ENCODE measurements at places on chromosomes 12 and 14.
A peak's percentile ranks its signal among the peaks of the same experiment; 100 is the strongest.

DNA sequence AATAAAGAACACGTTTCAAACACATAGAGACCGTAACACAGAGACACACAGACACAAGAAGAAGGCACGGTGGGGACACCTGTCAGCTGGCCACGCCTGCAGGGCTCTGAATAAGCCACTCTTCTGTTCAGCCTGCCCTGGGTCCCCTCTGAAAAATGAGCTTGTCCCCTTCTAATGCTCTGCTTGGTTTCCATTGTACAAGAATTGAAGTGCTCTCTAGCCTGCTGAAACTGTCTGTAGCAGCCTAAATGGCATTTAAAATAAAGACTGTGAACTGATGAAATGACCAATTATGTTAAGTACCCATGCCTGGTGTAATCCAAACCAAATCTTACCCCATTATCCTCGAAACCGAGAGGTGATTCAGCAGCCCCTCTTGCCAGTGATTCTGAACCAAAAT lies 139.8 kb downstream of the FOXN3 start:
- no peak for DNase-seq

- no peak for DNase-seq
Measured at GRCh38 chr12:115785548-115785947, 491.9 kb downstream of the MED13L start.

DNA sequence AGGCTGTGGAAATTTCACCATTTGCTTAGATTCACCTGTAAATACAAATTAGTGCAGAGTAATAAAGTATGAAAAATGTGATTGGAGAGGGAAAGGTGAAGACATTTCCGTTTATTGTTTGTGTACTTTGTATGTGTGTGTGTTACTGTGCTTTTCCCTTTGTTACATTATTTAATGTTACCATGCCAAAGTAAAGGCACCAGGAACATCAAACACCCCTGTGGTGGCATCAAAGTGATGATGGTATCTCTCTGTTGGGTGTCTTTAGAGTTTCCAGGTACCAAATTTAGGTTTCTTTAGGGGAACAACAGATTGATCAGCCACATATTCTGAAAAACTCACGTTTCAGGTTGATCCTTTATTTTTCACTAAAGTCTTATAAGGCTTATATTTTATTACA lies 189.0 kb upstream of the FBXO33 start:
- DNase-seq, result no peak

GRCh38 chr14:52318826-52319645 lies 4.9 kb downstream of the PTGER2 start:
- no peak for DNase-seq

- DNase-seq, result no peak
Measured at GRCh38 chr14:63788011-63788933, 60.4 kb upstream of the SGPP1 start.

DNA sequence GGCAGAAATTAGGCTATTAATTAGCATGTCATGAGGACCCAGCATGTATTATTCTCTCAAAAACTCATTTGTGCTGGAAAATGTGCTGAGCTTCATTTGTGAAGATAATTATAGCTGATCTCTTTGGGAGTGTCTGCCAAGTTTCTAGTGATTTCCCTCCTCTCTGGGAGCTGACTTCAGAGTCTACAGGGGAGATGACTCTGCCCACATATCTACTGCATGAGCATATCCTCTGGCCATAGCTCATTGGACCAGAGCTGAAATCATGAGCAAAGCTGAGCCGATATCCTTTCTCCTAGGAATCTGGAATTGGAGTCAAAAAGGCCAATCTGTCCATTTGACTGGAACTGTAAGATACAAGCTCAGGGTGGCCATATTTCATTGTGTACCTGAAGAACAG lies 5.9 kb downstream of the CCDC198 start:
- DNase-seq, result no peak

GRCh38 chr14:96422992-96423391 lies 31.1 kb downstream of the AK7 start:
- no peak for DNase-seq

DNA sequence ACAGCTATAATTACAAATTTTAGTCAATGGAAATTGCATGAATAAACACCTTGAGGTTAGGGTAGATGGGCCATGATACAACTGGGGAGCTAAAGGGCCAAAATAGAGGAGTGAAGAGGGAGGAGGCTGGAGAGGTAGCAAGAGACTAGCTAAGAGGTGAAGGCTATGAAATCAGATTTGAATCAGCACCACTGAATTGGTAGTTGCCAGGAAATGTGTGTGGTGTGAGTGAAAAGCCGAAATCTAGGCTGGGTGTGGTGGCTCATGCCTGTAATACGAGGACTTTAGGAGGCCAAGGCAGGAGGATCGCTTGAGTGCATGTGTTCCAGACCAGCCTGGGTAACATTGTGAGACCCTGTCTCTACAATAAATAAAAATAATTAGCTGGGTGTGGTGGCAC lies 22.7 kb downstream of the YY1 start:
- DNase-seq, result no peak

DNA sequence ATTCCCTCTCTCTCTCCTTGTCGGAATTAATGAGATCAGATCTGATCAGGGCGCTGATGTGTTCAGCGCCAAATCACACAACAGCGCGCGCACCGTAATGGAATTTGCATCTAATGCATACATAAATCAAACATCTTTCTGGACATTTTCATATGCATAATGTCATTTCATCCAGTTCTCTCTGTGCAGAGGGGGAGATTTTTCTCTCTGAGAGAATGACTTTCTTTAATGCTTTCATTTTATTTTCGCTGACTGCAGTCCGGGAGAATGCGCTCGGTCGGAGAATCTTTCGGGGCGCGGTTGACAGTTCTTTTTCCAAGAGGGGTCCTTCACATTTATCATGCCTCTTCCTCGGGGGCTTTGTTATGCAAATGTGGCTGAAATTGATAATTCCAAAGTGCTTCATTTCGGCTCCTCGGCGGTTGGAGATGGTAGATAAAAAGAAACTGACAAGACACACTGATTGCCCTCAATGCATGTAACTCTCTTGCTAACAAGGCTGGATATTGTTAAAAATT lies 615.9 kb downstream of the VRK1 start:
- no peak for DNase-seq

DNA sequence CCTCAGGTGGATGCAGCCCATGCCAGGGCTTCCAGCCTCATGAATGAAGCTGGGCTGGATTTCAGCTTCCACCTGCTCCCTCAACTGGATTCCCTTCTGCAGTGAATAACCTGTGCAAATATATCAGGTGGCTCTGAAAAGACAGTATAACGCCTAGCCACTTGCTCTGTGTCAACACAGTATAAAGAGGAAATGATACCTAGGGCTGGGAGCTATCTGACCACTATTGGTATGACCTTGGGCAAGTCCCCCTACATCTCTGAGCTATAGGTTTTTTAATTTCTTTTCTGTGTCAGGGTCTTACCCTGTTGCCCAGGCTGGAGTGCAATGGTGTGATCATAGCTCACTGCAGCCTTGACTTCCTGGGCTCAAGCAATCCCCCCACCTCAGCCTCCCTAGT lies 19.8 kb downstream of the ISM2 start:
- DNase-seq, result no peak

GRCh38 chr12:110928700-110929099 lies 8.3 kb upstream of the MYL2 start:
- DNase-seq, result no peak

GRCh38 chr14:53055003-53055402 lies 98.1 kb downstream of the DDHD1 start:
- DNase-seq, result no peak

DNA sequence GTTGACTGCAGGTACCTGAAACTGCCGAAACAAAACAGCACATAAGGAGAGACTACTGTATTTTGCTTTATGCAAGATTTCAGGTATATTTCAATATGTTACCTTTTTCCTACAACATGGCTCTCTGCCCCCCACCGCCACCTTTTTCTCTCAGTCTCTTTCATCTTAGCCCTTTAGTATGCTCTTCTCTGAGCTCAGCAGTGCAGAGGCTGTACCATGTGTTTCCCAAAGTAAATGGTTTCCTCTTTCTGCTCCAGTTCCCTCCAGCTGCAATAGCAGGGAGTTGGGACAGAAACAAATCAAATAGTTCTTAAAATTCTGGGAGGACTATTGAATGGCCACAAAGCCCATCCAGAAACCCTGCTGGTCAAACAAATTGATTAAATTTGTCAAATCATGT lies 4.3 kb downstream of the AMN1 start:
- no peak for DNase-seq

- no peak for DNase-seq
Measured at GRCh38 chr12:131621701-131622421, 89.0 kb upstream of the SFSWAP start.

GRCh38 chr12:109640961-109641360 lies 67.4 kb downstream of the MVK start:
- DNase-seq, result no peak

DNA sequence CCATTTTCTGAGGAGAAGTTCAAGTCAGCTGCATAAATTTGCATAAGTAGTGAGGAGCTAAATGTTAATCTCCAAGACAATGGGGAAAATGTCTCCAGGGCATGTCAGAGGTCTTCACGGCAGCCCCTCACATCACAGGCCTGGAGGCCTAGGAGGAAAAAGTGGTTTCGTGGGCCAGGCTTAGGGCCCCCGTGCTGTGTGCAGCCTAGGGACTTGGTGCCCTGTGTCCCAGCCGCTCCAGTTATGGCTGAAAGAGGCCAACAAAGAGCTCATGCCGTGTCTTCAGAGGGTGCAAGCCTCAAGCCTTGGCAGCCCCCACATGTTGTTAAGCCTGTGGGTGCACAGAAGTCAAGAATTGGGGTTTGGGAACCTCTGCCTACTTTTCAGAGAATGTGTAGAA lies 41.9 kb upstream of the RD3L start:
- DNase-seq, result no peak

GRCh38 chr12:26617513-26617912 lies 215.5 kb downstream of the ITPR2 start:
- no peak for DNase-seq

GRCh38 chr12:114895827-114896226 lies 211.9 kb upstream of the TBX3 start:
- no peak for DNase-seq

GRCh38 chr12:120678572-120678971 lies 8.4 kb upstream of the MLEC start:
- DNase-seq, result no peak

- DNase-seq, result no peak
Measured at GRCh38 chr12:116360579-116361413, 83.3 kb upstream of the MED13L start.

GRCh38 chr14:63752449-63753169 lies 24.7 kb upstream of the SGPP1 start:
- no peak for DNase-seq

- DNase-seq, result no peak
Measured at GRCh38 chr14:59997449-59997848, 77.5 kb downstream of the LRRC9 start.

DNA sequence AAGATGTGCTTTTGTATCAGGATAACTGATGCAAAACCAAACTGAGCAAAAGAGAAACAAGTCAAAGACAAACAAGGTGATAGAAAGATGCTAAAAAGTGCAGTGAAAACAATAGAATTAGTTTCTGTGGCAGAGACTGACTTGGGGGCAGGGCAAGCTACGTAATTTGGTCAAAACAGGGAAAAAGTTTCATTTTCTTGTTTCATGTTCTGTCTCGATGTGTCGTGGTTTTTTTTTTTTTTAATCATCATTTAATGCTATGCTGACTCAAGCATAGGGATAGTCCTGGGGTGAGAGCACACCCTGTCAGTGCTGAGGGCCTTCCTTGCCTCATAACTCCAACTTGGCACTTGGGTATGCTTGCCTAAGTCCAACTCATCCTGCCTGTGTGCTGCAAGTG lies 144.1 kb upstream of the PTPRQ start:
- no peak for DNase-seq

DNA sequence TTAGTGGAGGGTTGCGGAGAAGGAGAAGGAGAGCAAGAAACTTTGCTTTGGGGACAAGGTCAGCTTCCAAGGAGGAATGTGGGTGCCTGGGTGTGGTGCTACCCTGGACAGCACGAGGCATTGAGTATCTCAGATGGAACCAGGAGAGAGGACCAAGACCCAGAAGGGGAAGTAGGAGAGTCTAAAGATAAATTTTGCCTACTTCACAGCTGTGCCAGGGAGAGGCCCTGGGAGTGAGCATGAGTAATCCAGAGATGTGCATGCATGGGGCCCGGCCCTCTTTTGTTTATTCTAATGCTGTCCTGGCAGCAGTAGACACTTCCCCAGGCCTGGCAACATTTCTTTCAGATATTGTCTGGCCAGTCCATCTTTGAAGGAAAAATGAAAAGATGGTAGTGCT lies 49.5 kb upstream of the GNPNAT1 start:
- DNase-seq, result no peak

DNA sequence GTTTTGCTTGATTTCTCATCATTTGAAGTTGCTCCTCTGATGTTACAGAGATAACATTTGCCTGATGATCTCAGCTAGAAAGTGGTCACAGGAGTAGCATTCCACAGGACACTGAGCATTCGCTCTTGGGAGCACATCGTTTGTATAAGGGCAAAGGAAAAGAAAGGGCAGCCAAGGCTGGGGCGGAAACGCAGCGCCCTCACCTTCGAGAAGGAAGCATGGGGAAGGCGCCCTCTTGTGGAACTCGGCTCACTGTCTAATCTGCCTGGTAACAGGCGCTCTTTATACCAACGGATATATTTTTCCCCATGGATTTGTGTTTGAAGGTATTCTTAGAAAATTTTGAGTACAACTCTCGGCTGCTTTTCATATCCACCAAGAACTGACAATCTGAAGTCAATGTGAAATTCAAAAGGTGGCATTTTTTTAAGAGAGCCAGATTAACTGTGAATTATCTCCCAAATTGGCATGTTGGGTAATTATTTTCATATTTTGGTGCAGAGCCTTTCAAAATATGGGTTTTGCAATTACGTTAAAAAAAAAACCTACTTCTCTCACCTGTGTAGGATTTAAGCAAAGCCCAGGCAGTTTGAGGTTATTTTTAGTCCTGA lies 172.7 kb downstream of the CAND1 start:
- peak; percentile 59 for DNase-seq

GRCh38 chr12:116382686-116383530 lies 105.4 kb upstream of the MED13L start:
- DNase-seq, result no peak

Data from activated CD8-positive, alpha-beta memory T cell treated with anti-CD3 and anti-CD28 coated beads for 4 hours (primary cell).